GM23248 (cell line): ENCODE measurements at places on chromosomes 4 and X.

DNA sequence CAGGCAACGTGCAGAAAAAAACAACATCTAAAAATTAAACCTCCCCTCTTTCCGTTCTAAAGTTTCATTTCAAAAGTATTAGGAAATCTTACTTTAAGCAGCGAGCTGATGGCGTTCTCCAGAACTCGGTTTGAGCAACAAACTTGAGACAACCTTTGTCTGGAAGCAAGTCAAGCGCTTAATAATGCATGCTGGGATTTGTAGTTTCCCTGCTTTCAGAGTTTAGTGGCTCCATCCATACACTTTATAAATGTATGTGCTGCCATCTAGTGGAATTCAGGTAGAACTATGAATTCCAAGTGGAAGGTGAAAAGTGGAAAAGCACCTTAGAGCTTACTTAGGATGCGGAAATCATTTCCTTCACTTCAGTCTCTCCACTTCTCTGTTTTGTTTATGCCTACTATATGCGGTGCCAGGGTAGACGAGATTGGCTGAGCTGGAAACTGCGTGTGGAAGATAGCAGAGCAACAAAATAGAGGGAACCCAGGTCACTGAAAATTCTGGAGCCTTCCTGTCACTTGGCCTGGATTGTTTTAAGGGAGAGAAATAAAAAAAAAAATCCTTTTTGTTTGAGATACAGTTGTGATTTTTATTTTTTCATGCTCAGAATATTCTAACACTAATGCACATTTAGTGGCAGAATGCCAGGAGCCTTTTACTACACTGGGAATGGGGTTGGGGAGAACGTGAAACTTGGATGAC is at the start of gene BDH2:
TSS of gene BDH2 (minus strand) at position 144 of the 702 bp plus-strand sequence. CDS start 3,580 bp downstream, outside the sequence.
- peaks cover 13% of the 10 kb centered on the region for H3K4me1 ChIP-seq
- peak within 1 kb of the TSS; percentile 87 for H3K4me3 ChIP-seq
- DNase-seq, result peak; percentile 97
- H3K27ac ChIP-seq, result peak within 1 kb of the TSS; percentile 87
- no peaks in the 10 kb centered on the region for H3K27me3 ChIP-seq

DNA sequence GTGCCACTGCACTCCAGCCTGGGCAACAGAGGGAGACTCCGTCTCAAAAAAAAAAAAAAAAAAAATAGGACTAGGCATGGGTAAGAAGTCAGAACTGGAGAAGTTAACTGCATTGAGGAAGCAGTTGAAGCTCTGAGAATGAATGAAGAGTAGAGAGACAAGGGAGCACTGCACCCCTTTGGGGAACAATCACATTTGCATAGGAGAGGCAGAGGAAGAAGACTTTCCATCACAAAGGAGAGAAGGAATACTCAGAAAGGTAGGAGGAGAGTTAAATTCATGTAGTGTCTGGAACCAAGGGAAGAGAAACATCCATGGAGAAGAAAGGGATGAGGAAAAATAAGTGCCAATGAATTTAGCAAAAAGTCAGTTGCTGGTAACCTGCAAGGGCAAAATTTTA is 72.4 kb downstream of the GPC3 start:
- no peaks in the 10 kb centered on the region for H3K4me1 ChIP-seq
- H3K4me3 ChIP-seq, result no peak overlapping the region
- no peaks in the 10 kb centered on the region for H3K36me3 ChIP-seq
- DNase-seq, result no peak

GRCh38 chr4:32789026-32789608 is 2068.9 kb downstream of the PCDH7 start:
- H3K27me3 ChIP-seq, result no peaks in the 10 kb centered on the region
- no peak overlapping the region for H3K4me3 ChIP-seq
- no peaks in the 10 kb centered on the region for H3K36me3 ChIP-seq

DNA sequence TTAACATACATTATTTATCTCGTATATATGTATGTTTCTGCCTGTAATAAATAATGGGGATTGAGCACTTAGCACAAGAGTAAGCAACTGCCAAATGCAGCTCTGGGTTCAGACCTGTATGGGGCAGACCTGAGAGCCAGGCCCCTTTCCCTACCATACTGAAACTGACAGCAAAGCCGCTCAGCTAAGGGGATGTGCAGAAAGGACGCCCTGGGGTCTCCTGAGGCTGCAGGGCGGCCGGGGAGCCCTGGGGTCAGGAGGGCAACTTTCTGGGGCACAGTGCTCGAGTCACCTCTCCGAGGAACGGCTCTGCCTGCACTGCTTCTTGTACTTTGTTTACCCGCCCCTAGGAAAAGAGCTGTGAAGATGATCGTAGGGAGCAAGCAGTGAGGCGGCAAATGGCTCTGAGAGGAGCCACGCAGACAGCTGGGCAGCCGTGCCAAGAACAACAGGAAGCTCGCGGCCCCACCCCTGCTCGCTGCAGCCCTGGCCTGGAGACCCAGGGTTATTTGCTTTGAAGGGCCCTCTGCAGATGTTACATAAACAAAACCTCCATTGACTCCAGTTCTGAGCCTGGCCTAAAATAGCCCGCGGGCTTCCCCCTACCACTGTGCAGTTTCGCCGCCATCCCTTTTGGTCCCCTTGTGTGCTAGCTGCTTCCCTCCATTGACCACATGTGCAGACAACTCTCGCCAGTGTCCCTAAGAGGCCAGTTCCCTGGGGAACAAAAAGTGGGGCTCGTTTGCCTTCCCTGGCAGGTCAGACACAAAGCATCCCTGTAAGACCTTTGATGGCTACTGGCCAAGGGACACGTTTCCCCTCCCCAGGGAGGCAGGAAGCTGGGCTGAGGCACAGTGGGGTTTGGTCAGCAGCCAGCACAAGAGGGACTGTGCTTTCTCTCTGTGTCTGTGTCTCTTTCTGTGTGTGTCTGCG is 111.3 kb upstream of the LNX1 start:
- peak overlapping the region; percentile 26; the same call in 1 of the 2 replicates for H3K4me3 ChIP-seq
- peak; percentile 86 for DNase-seq

DNA sequence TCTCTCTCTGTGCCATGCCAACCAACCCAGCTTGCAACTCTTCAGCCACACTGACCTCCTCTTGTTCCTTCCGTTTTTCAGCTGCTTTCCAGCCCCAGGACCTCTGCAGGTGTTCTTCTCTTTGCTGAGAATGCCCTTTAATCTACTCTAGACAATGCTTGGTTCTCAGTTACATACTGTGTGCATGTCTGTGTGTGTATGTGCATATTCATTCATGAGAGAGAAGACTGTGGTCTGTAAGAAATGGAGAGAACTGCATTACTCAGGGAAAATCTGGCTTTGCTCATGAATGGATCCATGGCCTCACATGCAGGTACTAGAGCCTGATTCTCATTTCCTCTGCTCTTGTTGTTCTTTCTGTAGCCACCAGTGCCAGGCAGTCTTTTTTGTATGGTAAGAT is 636.9 kb upstream of the TENM3 start:
- H3K36me3 ChIP-seq, result no peaks in the 10 kb centered on the region
- H3K4me1 ChIP-seq, result no peaks in the 10 kb centered on the region
- H3K27me3 ChIP-seq, result no peaks in the 10 kb centered on the region
- no peak overlapping the region for H3K27ac ChIP-seq
- no peak for DNase-seq

DNA sequence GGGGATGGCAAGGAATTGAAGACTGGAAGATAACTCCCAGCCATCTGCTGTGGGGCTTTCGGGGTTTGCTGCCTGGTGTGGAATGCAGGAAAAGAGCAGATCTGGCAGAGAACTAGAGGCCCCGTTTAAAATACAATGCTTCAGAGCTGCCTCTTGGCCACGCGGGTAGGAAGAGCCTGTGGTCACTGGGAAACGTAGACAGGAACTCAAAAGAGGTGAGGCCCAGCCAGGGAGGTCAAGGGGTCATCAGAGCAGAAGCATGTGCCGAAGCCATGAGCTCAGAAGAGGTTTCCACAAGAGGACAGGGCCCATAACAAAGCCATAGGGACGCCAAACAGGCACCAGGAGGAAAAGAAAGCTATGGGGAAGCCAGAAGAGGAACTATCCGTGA is 14.5 kb upstream of the STS start:
- no peak overlapping the region for H3K4me3 ChIP-seq
- peak; percentile 10 for DNase-seq
- no peaks in the 10 kb centered on the region for H3K36me3 ChIP-seq
- H3K27me3 ChIP-seq, result no peaks in the 10 kb centered on the region
- peaks cover 10% of the 10 kb centered on the region for H3K4me1 ChIP-seq

DNA sequence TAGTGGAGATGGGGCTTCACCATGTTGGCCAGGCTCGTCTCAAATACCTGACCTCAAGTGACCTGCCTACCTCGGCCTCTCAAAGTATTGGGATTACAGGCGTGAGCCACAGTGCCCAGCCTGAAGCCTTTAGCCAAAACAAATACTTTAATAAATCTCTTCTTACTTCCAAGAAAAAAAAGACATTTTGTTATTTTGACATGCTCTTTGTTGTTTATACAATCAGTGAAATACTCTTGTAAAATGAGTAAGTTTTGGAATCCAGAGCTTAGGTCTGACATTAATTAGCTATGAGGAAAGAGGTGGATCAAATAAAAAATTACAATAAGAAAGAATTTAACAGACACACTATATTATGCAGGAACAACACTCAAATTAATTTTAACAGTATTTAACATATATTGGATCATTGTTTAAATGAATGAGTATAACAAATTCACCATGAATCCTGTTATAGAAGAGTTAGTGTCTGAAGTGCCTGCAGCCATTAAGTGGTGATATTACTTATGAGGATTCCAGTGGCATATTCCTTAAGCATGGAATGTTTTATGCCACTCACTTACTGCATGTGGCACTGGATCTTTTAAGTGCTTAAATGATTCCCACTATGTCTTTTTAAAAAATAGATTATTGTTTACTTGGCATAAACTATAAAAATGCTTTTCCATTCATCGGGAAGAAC is 260.1 kb upstream of the GIMD1 start:
- DNase-seq, result peak; percentile 6
- no peaks in the 10 kb centered on the region for H3K36me3 ChIP-seq
- H3K27ac ChIP-seq, result no peak overlapping the region
- H3K27me3 ChIP-seq, result no peaks in the 10 kb centered on the region

DNA sequence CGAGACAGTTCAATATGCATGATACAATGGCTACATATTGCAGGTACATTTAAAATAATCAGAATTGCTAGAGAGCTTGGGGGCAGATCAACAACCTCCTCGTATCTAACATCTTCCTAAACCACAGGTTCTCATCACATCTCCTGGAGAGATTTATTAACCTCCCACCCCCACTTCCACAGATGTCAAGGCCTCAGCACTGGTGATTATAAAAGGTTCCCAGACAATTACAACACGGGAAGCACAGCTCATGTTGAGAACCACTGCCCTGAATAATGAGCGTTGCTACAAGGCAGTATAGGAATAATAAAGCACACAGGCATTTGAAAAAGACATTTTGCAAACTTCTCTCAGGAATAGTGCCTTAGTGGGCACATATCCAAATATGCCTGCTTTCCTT is 42.8 kb downstream of the ELOVL6 start:
- H3K4me3 ChIP-seq, result no peak overlapping the region
- DNase-seq, result no peak
- H3K27ac ChIP-seq, result no peak overlapping the region
- peaks cover 19% of the 10 kb centered on the region for H3K4me1 ChIP-seq
- no peaks in the 10 kb centered on the region for H3K27me3 ChIP-seq

DNA sequence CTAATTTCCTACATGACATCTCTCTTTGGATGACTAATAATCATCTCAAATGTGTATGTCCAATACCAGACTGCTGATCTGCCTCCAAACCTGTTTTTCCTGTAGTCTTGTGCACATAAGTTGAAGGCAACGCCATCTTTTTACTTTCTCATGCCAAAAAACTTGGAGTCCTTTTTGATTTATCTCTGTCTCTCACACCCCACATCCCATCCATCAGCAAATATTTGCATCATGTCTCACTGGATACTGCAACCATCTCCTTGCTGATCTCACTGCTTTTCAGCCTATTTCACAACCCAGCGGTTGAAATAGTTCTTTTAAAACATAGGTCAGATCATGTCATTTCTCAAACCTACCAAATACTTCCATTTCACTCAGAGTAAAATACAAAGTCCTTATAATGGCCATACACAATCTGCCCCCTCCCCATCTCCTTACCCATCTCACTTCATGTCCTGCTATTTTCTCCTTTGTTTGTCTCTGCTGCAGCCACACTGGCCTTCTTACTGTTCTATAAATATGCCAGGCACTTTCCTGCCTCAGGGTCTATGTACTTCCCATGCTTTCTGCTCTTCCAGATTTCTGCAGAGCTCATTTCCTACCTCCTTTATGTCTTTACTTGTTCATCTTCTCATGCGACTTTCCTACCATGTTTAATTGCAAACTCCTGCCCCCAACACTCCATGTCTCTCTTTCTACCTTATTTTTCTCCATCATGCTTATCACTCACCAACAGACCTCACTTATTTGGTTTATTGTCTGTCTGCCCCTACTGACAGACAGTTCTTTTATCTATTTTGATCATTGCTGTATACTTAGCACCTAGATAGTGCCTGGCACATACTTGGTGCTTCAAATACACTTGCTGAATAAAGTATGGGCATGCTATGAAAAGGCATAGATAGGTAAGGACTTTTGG is 98.8 kb downstream of the ANXA3 start:
- no peaks in the 10 kb centered on the region for H3K27me3 ChIP-seq
- peak; percentile 89 for DNase-seq
- H3K4me3 ChIP-seq, result no peak overlapping the region
- H3K36me3 ChIP-seq, result no peaks in the 10 kb centered on the region
